ENCODE measurements at places on chromosomes 3 and 15.

GRCh38 chr3:152226176-152226575 lies 42.6 kb upstream of the MBNL1 start:
- no peak for DNase-seq

DNA sequence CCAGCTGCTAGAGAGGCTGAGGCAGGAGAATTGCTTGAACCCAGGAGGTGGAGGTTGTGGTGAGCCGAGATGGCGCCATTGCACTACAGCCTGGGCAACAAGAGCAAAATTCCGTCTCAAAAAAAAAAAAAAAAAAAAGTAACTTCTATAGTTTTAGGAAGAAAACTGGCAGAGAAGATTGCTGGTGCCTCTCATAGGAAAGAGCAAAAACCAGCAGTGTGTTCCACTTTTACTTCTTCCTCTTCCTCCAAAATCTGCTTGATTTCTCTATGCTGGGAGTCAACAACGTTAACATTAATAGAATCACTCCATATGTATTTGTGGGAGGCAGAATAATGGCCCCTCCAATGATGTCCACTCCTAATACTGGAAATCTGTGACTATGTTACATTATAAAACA lies 12.5 kb upstream of the NR1D2 start:
- DNase-seq = no peak

DNA sequence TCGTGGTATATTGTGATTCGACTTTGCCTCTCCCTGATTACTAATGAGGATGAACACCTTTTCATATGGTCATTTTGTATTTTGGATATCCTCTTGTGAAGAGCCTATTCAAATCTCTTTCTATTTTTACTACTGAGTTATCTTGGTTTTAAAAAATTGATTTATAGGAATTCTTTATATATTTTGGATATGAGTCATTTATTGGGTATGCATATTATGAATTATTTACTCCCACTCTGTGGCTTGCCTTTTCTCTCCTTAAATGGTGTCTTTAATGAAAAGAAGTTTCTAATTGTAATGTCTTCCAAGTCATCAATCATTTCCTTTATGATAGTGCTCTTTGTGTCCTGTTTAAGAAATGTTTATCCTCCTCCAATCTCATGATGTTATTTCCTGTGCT lies 191.5 kb upstream of the DPH6 start:
- DNase-seq = no peak

- no peak for DNase-seq
Measured at GRCh38 chr3:160180581-160181216, 44.5 kb upstream of the C3orf80 start.

All from head of caudate nucleus (tissue), 42 donors.